ENCODE measurements at places on chromosomes 2 and 18.

GRCh38 chr2:182444806-182445205 lies 18.0 kb upstream of the PDE1A start:
- no peak for DNase-seq

DNA sequence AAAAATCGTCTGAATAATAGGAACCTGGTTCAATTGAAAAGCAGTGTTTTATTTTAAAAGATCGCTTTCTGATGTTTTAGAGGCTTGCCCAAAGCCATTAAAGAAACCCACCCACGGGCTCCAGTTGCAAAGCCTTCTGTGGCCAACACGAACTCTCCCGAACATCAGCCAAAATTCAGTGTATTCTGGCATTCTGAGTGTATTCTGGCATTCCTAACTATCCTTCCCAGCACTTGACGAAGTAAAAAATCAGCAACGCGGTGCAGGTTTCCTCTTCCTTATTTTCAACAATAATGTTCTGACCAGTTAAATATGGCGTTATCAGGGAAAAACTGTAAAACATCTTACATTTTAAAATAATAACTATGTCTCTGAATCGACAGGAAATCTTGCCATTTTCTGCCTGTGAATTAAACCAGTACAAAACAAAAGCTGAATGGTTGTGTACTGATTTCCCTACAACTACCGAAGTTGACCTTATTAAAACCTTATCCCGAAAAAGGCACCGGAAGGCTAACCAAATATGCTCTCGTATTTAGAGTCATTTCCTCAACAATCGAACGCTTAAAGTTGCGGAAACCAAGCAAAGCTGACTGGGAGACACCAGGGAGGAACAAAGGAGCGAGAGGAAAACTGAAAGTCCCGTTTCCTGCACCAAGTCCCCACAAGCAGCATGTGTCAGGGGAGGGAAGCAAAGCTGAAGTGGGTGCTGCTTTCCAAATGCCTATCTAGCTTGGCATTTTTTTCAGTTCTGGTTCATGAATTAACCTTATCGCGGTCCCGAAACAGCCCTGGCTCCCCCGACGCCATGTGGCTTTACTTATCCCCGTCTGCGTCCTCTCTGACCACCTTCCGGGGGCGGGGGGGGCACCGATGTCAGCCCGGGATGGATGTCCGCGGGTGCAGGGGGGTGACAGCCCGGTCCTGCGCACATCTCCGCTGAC lies 44.3 kb downstream of the ZNF516 start:
- no peak for DNase-seq

- no peak for DNase-seq
These were observed 47.5 kb downstream of the GAREM1 start for GRCh38 chr18:32422978-32423740.

DNA sequence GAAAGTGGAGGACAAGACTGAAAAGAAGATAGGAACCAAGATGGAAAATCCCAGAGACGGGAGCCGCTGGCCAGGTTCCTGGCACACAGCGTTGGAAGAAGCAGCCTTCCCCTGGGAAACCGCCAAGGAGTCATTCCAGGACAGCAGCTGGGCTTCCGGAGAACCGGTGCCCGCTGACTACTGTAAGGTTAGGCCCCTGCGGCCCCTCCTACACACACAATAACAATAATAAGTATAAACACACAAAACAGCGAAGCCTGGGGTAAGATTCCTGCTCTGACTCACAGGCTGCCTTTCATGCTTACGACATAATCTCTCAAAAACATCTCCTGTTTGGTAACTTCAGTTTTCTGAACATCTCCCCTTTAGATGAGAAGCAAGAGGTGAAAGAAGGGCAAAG lies 28.1 kb upstream of the MYCN start:
- no peak for DNase-seq

DNA sequence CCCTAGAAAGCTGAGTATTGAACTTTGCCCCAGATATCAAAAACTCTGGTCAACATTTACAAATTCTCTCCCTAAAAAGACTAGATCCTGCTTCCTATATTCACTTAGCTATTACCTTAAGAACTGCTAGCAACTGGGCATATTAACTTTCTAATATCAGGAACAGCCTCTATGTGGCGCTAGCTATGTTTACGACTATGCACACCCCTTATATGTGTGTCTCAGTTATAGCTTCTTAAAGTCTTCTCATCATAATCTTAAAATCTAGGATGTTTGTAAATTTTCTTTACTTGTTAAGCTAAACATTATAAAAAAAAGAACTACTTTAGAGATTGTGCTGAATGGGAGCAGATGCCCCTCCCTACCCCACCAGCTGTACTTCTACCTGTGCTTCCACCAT lies 1.7 kb upstream of the STAMBP start:
- peak; percentile 18 for DNase-seq

DNA sequence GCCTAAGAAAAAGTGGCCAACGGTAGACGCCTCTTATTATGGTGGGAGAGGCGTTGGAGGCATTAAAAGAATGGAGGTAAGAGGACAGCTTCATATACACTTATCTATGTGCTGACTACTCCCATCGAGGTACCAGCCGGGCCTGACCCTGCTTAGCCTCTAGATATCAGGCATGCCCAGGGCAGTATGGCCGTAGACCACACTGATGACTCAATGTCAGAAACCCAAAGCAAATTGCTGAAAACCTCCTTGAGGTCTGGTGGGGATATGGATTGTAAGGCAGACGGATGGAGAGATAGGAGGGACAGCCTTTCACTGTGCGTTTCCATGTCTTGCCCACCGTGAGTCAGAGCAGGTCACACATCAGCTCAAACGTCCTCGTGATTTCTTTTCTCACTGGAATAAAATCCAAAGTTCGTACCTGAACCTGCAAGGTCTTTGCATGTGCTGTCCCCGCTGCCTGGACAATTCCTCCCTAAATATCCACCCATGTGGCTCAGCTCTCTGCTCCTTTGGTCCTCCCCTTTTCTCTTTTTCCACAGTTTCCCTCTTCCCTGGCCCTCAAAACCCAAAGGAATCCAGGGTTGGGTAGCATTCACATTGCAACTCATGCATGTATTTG lies 168.9 kb downstream of the ANTXR1 start:
- no peak for DNase-seq

DNA sequence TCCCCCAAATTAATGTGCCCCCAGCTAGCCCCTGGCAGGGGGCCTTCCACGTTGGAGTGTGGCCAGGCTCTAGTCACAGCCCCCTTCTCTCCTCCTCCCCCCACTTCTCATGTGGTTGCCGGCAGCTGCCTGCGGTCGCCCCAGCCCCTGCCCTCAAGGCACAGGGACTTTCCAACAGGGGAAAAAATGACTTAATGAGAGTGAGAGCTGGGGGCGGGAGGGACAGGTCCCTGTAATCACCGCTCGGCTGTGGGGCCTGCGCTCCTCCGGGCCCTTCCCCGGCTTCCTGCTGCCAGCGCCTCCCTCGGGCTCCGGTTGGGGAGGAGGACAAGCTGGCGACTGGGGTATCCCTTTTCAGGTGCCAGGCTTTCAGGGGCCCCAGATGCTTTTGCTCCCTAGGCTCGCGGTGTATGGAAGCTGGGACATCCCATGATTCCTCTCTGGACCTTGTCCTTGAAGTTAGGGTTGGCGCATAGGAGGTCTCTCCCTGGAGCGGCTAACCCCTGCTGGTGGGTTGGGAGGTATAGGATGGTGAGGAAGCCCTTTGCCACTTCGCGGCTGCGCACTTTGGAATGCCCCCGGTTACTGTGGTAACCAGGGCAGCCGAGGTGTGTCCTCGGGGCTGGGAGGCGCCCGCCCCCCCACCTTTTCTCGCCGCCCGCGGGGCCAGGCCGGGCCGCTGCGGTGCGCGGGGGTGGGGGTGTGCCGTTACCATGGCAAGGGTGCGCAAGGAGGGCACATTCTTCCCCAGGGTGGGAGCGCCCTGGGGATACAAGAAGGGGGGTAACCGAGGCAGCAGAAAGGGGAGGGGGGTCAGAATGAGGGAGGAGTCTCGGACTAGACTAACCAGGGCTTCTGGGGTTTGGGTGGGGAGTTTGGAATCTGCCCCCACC lies 16.1 kb downstream of the WNT10A start:
- peak; percentile 33 for DNase-seq

GRCh38 chr2:37085731-37086147 lies 1.4 kb downstream of the GPATCH11 start:
- no peak for DNase-seq

DNA sequence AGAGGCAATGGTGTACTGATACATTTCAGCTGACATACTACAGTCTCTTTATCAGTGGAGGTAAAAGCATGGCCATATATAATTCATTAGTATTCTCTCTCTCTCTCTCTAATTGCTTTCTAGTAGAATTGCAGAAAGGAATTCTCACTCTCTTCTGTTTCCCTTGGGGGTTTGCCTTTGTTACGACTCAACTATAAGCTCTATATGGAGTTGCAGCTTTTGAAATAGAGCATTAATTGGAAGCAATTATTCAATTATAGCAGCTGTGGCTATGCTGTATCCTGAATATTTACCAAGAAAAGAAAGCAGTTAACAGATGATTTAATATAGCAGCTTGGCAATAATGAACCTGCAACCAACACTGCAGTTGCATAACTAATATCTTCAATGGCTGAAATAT lies 132.7 kb upstream of the STON1 start:
- DNase-seq, result peak; percentile 94

GRCh38 chr2:233400961-233401360 lies 46.7 kb downstream of the DGKD start:
- no peak for DNase-seq

DNA sequence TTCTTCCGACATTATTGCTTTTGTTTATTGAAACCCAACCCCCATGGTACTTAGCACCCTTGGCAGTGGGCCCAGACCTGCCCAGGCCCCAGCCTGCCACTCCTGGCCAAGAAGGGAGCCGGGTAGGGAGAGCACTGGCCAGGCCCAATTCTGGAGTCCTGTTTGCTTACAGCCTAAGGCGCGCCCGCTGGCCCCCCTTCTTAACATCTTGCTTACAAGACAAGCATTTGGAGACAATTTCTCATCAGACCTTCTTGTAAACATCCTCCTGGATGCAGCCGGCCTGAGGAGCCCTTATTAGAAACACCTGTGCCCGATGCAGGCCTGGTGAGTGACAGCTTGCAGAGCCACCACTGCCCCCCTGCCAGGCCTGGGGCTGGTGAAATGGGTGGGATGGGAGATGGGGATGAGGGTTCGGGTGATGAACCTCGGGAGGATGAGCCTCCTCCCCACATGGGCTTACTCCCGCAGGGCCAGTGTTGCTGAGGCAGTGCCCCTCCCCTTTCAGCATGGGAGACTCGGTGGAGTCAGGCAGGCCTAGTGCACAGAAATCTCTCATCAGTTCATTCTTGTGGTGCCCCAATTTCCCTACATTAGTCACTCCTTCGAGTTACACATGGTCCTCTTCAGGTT lies 217.5 kb downstream of the CYP26B1 start:
- peak; percentile 0 for DNase-seq

- no peak for DNase-seq
These were observed 19.7 kb upstream of the ARHGAP25 start for GRCh38 chr2:68714866-68715265.

DNA sequence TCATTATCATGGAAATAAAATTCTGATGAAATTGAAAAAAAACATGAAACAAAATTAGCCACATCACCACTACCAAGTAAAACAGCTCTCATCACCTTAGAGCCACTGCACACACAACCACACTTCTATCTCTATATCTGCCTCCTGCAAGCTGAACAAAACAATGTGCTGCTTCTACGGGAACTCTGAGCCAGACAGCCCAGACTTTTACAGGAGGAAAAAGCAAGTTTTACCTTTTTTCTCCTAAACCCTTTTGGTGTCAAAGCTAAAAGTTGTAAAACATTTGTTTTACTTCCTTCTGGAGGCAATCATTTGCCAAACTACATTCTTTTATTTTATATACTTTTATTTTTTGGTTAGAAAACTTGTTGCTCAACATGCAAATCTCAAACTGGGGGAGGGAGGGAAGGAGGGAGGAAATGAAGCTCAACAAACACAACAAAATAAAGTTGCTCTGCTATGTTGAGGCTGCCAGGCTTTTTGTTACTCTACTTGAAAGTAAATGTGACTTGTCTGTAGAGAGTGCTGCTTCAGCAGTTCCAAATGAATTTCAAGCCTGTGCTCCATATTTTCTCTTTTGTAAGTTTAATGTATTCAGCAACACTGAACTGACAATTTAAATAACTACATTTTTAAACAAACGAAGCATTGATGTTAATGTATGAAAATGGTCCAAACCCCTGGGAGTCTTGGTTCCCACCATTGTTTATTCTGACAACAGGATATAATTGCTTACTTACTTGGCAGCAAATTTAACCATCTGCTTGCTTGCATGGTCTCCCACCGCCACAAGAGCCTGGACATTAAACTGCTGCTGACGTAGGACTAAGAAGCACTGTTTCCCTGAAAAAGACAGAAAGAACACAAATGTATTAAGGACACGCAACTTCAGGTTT lies 24.5 kb downstream of the DARS1 start:
- peak; percentile 44 for DNase-seq

DNA sequence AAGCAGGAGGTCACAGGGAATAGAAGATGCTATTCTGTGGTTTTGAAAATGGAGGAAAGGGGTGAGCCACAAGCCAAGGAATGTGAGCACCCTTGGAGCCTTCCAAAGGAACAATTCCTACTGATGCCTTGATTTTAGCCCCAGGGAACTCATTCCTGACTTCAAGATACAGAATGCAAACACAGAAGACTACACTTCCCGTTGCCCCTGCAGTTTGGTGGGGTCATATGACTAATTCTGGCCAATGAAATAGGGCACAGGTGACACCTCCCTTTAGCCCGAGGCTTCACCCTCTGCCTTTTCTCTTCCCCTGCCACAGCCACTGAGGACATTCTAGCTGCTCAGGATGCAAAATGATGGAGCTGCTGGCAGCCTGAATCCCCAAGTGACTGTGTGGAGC lies 126.1 kb downstream of the INHBB start:
- DNase-seq, result no peak

DNA sequence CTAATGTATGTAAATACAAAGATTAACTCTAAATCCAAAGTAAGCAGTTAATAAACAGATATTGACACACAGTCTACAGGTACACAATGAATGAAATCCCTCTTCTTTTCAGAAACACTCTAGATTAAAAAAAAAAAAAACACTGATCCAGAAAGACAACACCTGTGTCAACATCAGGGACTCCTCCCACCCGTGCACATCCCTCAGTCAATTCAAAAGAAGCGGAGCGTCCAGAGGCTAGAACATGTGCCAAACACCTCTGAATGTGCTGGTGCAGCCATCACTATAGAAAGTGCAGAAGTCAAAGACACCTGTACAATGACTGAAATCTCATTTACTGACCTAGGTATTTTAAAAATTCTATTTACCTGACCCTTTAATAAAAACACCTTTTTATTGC lies 622.6 kb upstream of the ID2 start:
- peak; percentile 73 for DNase-seq

GRCh38 chr18:73597832-73598615 lies 549.6 kb downstream of the FBXO15 start:
- DNase-seq, result no peak

Data from NCI-H1417 (cell line).